ENCODE measurements at places on chromosomes 5 and 9.

DNA sequence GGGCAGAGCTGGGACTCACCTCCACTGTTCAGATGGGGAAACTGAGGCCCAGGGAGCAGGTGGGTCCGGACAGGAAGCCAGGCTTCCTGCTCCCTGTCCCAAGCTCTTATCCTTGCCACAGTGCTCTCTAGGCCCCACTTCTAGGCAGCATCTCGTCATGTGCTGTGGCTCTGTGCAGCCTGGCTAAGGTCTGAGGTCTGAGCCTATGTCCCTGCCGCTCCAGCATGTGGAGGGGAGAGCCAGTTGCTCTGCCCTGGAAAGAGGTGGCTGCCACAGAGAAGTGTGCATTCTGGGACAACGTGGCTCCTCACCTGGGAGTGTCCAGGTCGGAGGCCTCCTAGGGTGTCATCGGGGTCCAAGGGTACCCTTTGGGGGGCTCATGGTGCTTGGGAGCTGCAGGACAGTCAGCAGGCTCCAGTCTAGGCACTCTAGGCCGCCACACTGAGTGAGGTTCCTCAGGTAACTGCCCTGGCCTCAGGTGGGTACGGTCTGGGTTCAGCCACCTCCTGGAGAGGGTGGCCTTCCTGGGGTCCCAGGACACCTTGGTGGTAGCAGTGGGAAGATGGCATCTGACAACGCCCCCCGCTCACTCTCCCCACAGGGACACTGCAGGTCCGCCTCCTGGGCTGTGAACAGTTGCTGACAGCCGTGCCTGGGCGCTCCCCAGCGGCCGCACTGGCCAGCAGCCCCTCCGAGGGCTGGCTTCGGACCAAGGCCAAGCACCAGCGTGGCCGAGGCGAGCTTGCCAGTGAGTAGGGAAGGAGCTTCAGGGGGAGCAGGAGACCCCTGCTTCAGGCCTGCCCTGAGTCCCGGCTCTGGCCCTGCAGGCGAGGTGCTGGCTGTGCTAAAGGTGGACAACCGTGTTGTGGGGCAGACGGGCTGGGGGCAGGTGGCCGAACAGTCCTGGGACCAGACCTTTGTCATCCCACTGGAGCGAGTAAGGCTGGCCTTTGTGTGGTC lies 10.4 kb downstream of the PKN3 start:
- no peak for DNase-seq

GRCh38 chr5:111735583-111736270 lies 21.3 kb downstream of the NREP start:
- peak; percentile 98 for DNase-seq

- DNase-seq: peak; percentile 29
Observed at GRCh38 chr5:109656829-109657228, 32.9 kb upstream of the MAN2A1 start.

GRCh38 chr9:116287721-116288120 lies 134.1 kb downstream of the PAPPA start:
- peak; percentile 73 for DNase-seq

- no peak for DNase-seq
Observed at GRCh38 chr9:112494153-112494552, 7.5 kb downstream of the KIAA1958 start.

- no peak for DNase-seq
Observed at GRCh38 chr9:95788521-95788991, 86.9 kb upstream of the ERCC6L2 start.

Data from IMR-90 (cell line).